ENCODE measurements at places on chromosomes 16 and 17. TPM values are rescaled to one million over a fixed set of nuclear protein-coding genes. Genes with fewer than 3 reads are reported as not detected.

Gene C17orf50
- total RNA-seq, result 0.30 TPM

- DNase-seq, result no peak
Observed at GRCh38 chr17:56756536-56756935, 77.2 kb downstream of the C17orf67 start.

DNA sequence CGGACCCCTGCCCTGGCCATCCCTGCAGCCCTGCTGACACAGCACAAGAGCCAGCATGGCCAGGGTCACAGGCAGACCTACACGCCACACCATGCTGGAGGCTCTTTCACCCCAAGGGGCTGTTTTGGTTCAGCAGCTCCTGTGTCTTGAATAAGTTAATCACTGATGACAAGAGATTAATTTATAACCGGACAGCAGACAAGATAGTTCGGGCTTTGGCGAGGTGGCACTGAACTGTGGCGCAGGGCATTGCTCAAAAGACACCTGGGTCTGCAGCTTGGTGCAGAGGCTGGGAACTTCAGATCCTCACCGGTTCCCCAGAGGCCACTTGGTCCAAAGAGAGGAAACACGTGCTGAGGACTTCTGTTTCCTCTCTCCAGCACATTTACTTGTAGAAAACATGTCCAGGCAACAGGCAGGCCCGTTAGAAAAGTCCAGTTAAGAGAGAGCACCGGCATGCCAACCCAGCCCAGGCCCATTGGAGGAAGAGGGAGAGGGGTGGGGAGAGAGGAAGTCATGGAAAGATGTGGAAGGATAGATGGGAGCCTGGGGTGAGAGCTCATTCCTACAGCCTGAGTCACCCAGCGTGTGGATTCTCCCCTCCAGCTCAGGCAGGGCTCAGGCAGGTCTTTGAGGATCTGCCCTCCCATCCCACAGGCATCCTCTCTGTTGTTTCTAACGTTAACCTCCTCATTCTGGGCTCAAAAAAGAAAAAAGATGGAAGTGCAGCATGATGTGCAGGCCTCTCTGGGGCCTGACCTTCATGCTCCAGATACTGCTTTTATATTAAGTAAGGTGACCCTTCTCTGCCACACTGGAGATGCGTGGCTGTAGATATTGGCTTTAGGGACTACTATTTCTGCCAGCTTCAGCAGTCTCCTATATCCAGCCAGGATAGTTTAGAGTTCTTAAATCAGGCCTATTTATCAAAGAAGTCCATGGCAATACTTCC, 80.0 kb upstream of the HNF1B start:
- DNase-seq, result no peak

Gene TLCD3B
- total RNA-seq, result 30.3 TPM

- DNase-seq, result no peak
Observed at GRCh38 chr17:17084941-17085340, 42.7 kb downstream of the MPRIP start.

DNA sequence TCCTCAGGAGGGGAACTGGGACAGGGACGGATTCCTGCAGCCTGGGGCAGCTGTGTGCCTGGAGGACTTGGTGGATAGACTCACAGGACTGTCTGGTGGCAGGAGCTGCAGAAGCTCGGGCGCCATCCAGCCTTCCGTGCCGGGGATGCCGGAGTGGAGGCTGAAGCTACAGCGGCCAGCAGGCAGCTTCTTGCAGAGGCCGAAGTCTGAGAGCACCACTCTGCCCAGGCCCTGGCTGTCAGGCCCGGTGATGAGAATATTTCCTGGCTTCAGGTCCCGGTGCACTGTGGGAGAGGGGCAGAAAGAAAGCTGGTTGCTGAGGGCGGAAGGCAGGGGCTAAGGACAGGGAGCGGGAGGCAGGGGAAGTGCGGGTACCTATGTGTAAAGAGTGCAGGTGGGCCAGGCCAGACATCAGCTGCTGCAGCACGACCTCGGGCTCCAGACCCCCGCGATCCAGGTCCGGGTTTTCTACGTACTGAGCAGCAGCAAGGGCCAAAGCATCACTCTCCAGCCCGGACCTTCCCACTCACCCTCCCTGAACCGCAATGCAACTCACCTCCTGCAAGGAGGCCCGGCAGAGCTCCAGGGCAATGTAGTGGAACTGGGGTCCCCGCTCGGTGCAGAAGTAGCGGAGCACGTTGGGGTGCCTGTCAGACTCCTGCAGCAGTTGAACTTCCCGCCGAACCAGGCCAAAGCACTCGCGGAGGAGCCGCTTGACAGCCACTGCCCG, 16.1 kb downstream of the PLK1 start:
- DNase-seq, result peak; percentile 85

DNA sequence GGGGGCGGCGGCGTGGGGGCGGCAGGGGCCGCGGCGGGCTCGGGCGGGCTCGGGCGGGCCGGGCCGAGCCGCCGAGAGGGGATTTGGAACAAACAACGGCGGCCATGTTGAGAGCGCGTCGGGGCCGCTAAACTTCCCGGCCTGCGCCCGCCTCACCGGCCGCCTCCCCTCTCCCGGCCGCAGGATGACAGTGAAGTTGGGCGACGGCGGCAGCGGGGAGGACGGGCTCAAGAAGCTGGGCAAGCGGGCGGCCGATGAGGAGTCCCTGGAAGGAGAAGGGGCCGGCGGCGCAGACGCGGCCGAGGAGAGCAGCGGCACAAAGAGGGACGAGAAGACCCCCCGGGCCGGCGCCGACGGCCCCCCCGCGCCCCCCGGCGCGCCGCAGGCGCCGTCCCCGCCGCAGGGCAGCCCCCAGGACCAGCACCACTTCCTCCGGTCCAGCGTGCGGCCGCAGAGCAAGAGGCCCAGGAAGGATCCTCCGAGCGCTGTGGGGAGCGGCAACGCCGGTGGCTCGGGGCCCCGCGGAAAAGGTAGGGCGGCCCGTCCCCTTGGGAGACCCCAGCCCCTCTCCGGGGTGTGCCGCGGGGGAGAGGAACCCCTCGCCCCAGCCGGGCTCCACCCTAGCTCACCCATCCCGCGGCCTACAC, 2.4 kb downstream of the CRAMP1 start:
- DNase-seq, result peak; percentile 38

- no peak for DNase-seq
Observed at GRCh38 chr17:28188841-28189263, 130.1 kb upstream of the TMEM97 start.

- no peak for DNase-seq
Observed at GRCh38 chr17:8685381-8685780, 54.9 kb upstream of the MYH10 start.

GRCh38 chr17:73759734-73760438, 115.6 kb upstream of the SDK2 start:
- DNase-seq, result peak; percentile 22

GRCh38 chr17:57870283-57870635, 20.4 kb upstream of the MRPS23 start:
- DNase-seq, result no peak

Gene MEOX1
- not detected for total RNA-seq

DNA sequence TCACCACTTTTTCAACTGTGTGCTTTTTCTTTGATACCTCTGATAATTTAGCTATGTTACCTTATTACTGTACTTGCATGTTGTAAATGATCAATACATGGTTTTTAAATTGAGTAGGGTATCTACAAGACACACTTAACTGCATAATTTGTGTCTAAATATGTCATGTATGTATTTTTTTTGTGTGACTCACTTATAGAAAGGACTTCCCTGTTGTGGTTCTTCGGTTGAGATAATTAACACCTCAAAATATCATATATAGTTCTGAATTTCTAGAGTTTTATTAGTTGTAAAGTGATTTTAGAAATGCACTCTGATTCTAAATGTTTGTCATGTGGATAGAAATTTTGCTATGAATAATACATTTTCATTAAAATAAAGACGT, 14.5 kb upstream of the KRT222 start:
- no peak for DNase-seq

Gene ADGRG3
- total RNA-seq, result 1.4 TPM

DNA sequence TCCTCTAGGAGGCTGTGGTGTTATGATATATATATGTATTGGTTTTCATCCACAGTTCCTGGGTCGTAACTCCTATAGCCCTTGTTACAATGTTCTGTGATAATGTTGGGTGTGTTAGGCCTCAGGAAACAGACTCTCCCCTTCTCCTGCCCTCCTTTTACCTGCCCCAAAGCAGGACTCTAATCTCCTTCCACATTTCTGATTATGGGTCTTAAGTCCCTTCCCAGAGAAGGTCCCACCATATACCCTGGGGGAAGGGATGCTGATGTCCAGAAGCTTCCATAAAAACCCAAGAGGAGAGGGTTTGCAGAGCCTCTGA, 450 bp upstream of the C1QBP start:
- no peak for DNase-seq

- no peak for DNase-seq
Observed at GRCh38 chr17:62597920-62598319, 29.6 kb upstream of the MRC2 start.

Gene KATNB1
- 41.0 TPM for total RNA-seq

Gene DNAI2
- 0.23 TPM for total RNA-seq

- DNase-seq, result no peak
Observed at GRCh38 chr17:59093702-59094231, 12.9 kb downstream of the TRIM37 start.

Gene CDK5R1
- 9.2 TPM for total RNA-seq

Gene CSH1
- not detected for total RNA-seq

DNA sequence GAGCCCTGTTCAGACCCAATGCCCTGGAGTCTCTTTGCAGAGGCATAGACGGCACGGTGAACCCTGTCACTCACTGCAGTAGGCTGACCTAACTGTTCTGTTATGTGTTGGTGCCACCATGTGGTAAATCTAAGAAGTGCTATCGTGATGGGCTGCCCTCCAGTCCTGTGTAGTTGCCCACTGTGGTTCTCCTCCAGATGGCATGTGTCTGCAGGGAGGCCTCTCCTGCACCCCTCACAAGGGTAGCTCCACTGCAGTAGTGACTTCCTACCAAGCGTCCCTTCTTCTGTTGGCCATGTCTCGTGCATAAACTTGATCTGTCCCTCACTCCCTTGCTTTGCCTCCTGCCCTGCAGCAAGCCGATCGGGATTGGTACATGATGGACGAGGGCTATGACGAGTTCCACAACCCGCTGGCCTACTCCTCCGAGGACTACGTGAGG, 5.8 kb downstream of the DHX38 start:
- peak; percentile 66 for DNase-seq

- no peak for DNase-seq
Observed at GRCh38 chr16:88469615-88470395, 16.7 kb downstream of the ZFPM1 start.

- DNase-seq, result no peak
Observed at GRCh38 chr17:77346765-77347164, 206.0 kb downstream of the SEC14L1 start.

Gene TOM1L1
- total RNA-seq, result 58.5 TPM

Gene CCDC40
- total RNA-seq, result 15.2 TPM

- DNase-seq, result no peak
Observed at GRCh38 chr17:63529711-63530556, 6.8 kb downstream of the KCNH6 start.

Gene PPP1R27
- not detected for total RNA-seq

GRCh38 chr16:3317315-3317999, 12.2 kb downstream of the ZNF75A start:
- DNase-seq, result no peak

Gene BCAR1
- 88.6 TPM for total RNA-seq

Gene OR2C1
- total RNA-seq, result not detected

Gene HOXB4
- not detected for total RNA-seq

GRCh38 chr16:81486540-81487061, 42.0 kb downstream of the CMIP start:
- no peak for DNase-seq

DNA sequence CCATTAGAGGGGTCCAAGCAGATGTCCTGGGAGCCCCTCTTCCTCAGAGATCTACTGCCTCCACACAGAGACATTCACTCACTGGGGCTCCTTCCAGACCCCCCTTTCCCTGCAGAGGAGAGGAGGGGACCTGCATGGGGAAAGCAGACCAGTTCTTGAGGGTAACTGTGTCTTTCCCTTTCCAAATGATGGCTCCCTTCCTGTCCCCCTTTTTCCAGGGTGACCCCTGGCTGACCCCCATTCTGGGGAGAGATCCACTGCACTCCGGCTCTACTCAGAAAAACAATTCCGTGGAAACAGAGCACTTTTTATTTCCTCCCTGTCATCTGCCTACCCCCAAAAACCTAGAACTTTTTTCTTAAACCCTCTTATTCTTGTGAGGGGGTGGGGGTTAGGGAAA, 6.4 kb downstream of the CACNA1G start:
- DNase-seq, result no peak

DNA sequence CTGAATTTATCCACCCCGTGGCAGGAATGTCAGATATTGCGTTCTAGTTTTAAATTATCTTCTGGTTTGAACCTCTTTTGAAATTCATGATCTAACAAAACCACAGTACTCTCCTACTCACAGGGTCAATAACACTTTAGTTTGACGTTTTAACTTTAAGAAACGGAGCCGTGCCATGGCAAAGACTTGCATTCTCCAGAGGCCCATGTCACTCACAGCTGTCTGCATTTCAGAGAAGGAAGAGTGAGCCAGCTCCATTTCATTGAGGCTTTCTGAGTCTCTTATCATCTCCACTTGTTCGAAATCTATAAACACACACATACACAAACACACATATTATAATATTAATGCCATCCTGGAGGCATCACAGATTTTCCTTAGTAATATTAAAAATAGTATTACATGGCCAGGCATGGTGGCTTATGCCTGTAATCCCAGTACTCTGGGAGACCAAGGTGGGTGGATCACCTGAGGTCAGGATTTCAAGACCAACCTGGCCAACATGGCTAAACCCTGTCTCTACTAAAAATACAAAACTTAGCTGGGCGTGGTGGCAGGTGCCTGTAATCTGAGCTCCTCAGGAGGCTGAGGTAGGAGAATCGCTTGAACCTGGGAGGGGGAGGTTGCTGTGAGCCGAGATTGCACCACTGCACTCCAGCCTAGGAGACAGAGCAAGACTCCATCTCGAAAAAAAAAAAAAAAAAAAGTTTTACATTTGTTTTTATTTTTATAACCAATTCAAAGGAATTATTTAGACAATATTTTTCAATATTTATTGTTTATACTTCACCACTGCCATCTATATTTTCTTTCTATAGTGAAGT, 35.6 kb downstream of the ABCA6 start:
- no peak for DNase-seq

DNA sequence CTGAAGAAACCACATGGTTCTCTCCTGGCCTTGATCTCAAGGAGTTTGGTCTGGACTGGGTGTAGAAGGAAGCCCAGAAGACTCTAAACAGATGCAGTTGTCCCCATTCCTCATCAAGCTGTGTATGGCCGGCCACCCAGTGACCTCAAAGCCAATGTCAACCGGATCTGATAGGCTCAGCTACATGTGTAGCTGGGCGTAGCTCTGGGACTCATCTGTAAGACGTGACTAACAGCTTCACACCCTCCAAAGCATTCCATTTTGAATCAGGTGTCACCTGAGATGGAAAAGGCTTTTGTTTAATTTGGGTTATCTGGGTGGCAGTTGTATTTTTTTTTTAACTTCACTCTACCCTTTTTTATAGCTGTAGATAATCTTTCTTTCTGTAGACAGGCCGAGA, 130.4 kb downstream of the ABCC12 start:
- DNase-seq, result no peak

Gene SPATA22
- total RNA-seq, result not detected

All from WTC11 (cell line).